ENCODE measurements at places on chromosomes 2 and 18.

DNA sequence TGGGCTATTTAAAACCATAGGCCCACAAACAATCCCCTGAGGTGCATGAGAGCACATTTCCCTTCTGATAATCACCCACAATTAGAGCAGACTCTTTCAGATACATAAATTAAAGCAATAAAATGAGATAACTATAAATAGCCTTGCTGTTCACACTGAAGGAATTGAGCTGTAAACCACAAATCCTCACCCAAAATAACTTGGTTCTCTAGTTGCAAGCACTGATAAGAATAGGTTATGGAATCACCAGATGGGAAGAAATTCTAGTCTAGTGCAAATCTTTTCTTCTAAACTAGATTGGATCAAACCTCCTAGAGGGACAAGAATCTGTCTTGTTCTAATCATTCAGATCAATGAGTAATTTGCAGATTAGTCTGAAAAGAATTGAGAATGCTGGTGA is 64.6 kb downstream of the NAB1 start:
- DNase-seq: no peak

DNA sequence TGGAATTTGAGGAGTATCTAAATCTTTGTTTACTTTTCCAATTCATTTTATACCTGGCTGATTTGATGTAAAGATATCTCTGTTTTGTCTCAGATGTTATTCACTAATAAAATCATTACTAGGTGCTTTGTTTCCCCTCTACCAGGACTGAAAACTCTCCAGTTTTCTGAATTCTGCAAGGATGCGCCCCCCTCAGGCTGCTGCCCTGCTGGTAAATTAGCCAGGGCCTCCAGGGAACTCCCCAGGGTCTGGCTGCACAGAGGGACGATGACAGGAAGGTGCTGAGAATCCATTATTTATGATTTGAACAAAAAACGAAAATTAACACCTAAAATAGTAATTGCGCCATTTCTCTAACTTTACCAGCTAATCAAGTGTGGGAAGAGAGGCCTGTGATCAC is 541.2 kb upstream of the POU3F3 start:
- no peak for DNase-seq

DNA sequence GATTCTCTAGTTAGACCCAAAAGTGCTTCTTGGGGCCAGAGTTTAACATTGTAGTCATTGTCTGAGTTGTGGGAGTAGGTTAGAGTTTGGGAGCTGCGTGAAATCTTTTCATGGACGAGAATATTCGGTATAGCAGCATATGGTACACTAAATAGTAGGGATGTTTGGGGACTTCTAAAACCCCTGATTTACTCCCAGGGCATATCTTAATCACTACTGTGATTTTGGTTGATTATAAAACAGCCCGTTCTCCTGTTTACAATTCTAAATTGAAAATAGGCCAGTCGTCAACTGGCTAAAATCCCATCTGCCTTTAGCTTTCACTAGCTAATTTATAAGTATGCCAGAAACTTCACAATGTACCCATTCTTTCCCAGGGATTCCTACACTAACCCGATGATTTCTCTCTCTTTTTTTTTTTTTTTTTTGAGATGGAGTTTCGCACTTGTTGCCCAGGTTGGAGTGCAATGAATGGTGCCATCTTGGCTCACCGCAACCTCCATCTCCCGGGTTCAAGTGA is 44.3 kb downstream of the MOB4 start:
- no peak for DNase-seq

DNA sequence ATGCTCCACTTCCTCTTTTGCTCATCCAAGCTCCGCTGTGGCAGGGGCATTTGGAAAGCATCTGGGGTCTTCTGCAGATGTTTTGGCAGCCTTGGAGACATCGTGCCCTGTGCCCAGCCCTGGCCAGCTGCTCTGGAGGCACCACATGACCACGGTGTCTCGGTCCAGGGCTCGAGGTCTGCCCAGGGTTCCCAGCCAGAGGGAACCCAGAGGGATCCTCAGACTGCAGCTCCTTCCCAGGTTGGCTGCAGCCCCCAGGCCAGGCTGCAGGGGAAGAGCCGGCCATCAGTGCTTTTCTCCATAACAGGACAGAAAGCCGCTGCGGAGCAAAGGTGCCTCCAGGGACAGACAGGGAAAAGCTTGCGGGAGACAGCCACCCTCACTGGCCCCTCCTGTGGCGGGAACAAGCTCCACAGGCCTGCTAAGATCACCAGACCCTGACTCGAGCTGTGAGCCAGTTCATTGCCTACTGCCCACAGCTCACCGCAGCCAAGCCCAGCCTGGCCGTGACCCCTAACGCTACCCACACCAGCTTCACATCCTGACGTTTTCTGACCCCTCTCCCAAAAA is 74.7 kb downstream of the SMAD7 start:
- no peak for DNase-seq
